ENCODE measurements at places on chromosomes 4 and X. TPM values are rescaled to one million over a fixed set of nuclear protein-coding genes. Genes with fewer than 3 reads are reported as not detected.

DNA sequence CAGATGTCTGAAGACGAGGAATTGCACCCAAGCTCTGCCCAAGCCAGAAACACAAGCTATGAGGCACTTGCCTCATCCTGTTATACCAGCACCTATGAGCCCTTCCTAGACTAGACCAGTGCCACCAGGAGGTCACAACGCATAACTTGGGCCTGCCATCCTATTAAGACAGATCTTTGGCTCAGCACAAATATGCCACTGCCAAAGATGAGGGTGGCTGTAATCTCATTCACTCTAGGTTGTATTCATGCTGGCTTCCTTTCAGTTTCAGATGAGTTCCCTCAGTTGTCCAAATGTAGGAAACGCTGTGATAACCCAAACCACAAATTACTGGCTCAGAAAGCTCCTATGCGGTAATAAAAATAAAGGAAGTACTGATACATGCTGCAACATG lies 76.5 kb upstream of the CITED1 start:
- H3K36me3 ChIP-seq, result no peaks in the 10 kb centered on the region
- no peak for DNase-seq
- no peak overlapping the region for H3K27ac ChIP-seq
- H3K4me1 ChIP-seq, result no peaks in the 10 kb centered on the region
- peaks cover 8% of the 10 kb centered on the region for H3K27me3 ChIP-seq
- no peak overlapping the region for H3K4me3 ChIP-seq

- DNase-seq, result no peak
- H3K4me1 ChIP-seq, result no peaks in the 10 kb centered on the region
- no peak overlapping the region for H3K4me3 ChIP-seq
- H3K27ac ChIP-seq, result no peak overlapping the region
- no peaks in the 10 kb centered on the region for H3K27me3 ChIP-seq
- no peaks in the 10 kb centered on the region for H3K36me3 ChIP-seq
Observed at GRCh38 chr4:138894709-138895108, 120.9 kb upstream of the NOCT start.

DNA sequence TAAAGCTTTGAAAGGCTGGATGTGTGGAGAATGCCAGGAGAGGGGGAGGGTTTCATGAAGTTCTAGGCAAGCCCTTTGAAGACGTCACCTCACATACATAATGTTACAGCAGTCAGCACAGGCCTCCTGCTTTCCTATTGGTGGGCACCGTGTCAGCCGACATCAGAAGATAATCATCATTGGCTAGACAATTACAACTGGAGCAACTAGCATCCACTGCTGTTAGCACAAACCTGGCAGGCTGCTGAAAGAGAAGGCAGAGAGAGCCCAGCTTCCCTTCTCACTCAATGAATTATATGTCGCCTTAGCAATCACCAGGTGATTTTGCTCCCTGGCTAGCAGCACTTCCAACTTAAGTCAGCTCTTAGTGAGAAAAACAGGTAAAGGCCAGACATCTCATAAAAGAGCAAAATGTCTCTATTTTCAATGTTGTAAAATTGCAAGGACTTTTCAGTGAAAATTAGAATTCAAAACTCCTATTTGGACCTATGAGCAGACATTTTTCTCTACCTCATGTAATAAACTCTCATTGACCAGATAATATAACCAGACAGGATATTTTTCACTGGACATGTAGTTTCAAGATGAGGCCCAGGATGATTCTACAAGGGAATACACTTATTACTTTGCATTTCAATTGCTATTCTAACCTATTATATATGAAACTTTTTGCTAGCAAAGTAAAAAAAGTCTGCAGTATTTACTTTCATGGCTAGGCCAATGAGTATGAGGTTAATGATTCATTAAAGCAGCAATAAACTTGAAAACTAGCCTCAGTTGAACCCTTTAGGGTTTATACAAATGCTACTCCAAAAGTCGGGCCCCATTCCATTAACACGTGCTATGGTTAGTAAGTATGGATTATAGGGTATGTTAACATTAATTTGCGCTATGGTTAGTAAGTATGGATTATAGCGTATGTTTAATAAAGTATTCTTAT lies 4.3 kb downstream of the ELOVL6 start:
- H3K4me3 ChIP-seq, result peak overlapping the region; percentile 0
- peak; percentile 87 for DNase-seq
- H3K4me1 ChIP-seq, result no peaks in the 10 kb centered on the region
- no peaks in the 10 kb centered on the region for H3K36me3 ChIP-seq
- no peak overlapping the region for H3K27ac ChIP-seq

Gene PWWP3B
- 1.4 TPM for total RNA-seq

DNA sequence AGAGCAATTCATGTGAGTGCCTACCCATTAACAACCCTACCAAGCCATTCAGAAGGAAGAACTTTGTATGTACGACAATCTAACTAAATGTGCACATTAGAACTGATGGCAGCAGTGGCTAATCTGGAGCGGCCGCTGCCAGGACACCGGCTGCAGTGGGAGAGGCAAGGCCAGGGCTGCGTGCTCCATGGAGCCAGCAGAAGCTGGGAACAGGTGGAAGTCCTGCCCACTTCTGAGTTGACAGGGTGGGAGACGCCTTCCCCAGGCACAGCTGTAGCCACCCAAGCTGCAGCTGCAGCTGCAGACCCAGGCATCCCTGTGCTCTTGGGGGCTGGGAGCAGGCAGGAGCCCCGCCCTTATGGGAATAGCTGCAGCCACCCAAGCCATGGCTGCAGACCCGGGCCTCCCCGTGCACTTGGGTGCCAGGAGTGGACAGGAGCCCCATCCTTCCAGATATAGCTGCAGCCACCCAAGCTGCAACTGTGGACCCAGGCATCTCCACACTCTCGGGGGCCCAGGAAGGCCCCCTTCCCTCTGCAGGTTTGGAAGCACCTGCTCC lies 79.1 kb upstream of the DDX60 start:
- no peak for DNase-seq
- no peaks in the 10 kb centered on the region for H3K27me3 ChIP-seq
- no peak overlapping the region for H3K4me3 ChIP-seq
- no peaks in the 10 kb centered on the region for H3K36me3 ChIP-seq

- no peaks in the 10 kb centered on the region for H3K4me1 ChIP-seq
- H3K4me3 ChIP-seq, result no peak overlapping the region
- DNase-seq, result peak; percentile 54
- H3K27me3 ChIP-seq, result peaks cover 11% of the 10 kb centered on the region
- no peaks in the 10 kb centered on the region for H3K36me3 ChIP-seq
- no peak overlapping the region for H3K27ac ChIP-seq
Observed at GRCh38 chrX:40152173-40152711, 54.5 kb upstream of the BCOR start.

Gene TMEM35A
- total RNA-seq, result 1.1 TPM
